ENCODE measurements at places on chromosomes 13 and 19.

GRCh38 chr19:29664753-29665214 lies 477 bp upstream of the PLEKHF1 start:
- DNase-seq = no peak

DNA sequence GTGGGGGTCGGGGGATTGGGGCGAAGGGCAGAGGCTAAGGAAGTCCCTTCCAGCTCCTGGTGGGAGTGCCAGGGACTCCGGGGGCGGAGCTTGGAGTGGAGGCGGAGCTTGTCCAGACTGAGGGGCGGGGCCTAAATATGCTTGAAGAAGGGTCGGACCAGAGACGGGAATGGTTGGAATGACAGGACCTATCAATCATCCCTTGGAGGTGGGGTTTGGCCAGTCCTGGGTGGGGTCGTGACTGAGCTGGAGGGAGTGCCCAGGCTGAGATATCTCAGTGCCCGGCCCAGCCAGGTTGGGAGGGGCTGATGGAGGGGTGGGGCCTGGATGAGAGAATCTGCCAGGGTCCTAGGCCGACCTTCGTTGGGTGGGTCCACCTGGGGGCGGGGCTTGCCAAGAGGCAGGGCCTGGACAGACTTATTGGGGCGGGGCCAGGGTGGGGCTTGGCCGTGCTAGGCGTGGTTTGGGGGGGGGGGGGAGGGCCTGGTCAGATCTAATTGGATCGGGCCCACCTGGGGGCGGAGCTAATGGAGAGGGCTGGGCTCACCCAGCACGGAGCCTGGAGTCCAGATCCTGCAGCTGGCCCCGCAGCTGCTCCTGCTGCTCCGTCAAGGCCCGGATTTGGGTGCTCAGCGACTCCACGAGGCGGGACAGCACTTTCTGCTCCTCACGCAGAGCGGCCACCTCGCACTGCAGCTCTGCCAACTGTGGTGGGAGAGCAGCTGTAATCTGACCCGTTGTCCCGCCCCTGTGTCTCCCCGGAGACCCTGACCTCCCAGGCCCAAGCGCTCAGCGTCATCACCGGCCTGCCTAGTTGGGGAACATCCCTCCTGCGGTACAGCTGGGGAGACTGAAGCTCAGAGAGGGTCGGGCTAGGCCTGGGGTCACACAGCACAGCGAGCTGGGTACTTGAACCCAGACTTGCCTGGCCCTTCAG lies 2.6 kb upstream of the WIZ start:
- DNase-seq = no peak

- peak; percentile 38 for DNase-seq
These were observed 6.4 kb upstream of the DMWD start for GRCh38 chr19:45798995-45799517.

DNA sequence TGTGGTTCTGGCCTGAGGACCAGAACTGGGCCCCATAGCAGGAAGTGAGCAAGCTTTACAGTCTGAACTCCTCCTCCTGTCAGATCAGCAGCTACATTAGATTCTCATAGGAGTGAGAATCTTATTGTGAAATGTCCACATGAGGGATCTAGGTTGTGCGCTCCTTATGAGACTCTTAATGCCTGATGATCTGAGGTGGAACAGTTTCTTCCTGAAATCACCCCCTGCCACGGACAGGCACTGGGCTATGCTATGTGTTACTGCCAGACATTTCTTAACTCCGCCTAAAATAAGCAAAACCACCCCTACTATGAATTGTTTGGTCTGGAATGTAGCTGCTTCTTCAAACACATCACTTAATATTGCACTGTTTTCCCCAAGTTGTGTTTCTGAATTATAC lies 4.6 kb downstream of the FBXL3 start:
- no peak for DNase-seq

DNA sequence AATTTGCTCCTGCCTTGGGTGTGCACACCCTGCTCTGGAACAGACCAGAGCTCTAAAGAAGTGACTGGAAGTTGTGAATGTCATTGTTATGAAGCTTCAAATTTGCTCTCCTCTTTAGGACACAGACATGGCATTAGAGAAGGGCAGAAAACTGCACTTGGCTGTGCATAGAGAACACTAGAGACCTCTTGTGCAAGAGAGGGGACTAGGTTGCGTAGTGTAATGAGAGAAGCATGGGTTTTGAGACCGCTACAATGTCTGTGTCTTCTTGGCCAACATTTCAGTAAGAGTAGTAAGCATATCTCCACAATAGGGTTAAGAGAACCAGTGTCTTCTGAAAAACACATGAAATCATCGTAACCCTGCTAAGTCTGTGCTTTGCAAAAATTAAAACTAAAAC lies 423.3 kb downstream of the SPRY2 start:
- DNase-seq = no peak

DNA sequence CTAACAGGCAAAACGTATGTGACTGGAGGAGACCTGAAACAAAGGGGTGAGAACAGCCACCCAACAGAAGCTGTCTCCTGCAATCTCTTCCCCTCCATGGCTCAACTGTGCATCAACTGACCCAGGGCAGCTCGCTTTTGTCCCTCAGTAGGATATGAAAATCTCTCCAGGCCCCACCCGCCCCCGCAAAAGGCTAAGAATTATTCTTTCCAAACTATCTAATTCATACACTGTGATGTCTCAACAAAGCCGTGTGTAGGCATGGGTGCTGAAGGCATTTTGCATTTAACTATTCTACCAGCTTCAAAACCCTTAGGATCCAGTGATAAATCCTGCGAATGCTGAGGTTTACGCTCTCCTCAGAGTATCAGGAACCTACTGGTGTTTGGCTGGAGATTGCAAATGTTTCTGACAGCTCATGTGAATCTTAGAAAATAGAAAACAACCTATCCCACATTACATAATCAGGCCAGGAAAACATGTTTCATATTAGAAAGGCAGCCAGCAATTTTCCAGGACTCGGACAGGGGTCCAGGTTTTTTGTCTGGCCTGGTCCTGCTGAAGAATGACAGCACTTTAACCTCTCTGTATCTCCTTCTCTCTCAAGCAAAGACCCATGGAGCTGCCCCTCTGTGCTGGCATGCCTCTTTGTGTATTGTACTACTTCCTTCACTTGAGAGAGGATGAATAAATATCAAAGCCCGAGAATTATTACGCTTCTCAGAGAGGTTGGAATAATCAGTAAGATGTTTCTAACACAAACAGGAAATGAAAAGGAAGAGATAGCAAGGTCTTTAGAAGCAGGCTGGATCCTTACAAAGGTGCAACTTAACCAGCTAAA lies 17.3 kb downstream of the DHRS12 start:
- DNase-seq = no peak

GRCh38 chr13:104691767-104692467 lies 1625.7 kb upstream of the SLC10A2 start:
- DNase-seq = no peak

DNA sequence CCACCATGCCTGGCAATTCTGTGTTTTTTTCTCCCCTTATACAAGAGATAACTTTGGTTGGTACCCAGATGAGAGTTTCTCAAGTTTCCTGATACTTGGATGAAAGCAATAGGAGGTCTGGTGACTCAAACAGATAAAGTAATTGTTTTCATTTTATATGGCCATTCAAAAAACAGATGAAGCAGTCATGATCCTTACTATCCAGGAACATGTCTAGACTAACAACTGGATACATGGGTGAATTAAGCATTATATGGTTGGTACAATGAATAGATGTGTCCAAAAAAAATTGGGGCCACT lies 8.5 kb downstream of the ZNF430 start:
- DNase-seq = no peak

DNA sequence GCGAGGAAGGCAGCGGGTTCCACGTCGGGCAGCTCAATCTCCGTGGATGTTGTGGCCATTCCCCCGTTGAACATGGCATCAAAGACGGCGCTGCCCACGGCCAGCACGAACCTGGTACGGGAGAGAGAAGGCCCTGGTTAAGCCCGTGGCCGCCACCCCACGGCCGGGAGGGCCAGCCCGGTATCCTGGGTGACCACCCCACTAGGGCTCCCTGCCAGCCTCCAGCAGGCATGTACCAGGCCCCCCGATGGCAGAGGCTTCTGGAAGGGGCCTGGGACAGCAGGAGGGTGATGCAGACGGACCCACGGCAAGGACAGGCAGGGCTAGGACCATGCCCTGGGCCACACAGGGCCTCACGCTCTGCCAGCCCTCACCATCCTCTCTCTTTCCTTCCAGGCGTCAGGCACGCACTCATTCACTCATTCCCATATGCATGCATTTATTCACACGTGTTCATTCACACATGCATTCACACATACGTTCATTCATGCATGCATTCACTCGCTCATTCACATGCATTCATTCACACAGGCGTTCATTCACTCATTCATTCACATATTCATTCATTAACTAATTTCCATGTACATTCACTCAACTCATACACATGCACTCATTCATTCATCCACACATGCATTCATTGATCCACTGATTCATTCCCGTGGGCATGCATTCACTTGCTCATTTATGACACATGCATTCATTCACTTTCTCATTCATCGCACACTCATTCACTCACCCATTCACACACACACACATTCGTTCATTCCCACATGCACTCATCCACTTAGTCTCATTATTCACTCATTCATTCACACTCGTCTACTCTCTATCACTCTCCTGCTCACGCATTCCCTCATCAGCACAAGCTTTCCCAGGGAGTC lies 17.9 kb downstream of the BTBD2 start:
- DNase-seq = no peak

DNA sequence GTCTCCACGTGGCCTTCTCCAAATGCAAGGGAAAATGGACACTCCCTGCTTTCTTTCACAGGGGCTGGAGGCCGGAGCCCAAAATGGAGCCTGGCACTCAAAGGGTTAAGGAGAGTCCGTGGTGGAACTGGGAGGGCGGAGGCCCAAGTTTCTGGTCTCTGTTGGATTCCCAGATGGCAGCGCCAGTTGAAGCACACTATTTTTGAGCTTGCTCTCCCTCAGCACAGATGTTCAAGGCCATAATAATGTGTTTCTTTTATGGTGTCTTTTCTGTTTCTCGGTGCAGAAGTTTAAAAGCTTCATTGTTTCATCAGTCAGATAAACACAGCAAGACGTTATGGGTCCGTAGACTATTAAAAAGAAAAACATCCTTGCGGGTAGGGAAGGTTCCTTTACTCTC lies 67.6 kb downstream of the TNFRSF19 start:
- DNase-seq = no peak

DNA sequence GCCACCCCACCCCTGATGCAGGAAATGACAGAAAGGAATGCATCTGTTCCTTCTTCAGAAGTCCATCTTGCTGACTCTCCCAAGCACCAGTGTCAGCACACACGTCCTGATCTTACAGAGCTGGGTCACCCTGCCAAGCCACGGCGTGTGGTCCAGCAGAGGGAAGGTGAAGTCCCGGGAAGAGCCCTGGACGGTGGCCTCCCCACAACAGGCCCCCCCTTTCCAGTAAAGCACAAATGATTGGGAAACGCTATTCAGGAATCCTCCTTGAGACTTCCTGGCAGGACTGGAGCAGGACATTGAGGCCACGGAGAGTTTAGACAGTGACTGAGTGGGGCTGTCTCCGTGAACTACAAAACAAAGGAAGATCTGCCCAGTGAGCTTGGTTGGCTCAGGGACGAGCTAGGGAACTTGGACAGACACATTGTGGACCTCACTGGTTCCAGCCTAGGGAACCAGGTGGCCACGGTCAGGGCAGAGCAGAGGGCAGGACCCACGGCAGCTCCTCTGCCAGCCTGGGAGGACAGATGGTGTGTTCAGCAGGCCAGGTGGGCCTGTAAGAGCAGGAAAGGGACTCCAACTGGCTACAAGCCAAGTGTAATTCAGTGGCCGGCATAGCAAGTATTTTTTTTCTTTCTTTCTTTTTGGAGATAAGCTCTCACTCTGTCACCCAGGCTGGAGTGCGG lies 41.7 kb downstream of the ELL start:
- no peak for DNase-seq

DNA sequence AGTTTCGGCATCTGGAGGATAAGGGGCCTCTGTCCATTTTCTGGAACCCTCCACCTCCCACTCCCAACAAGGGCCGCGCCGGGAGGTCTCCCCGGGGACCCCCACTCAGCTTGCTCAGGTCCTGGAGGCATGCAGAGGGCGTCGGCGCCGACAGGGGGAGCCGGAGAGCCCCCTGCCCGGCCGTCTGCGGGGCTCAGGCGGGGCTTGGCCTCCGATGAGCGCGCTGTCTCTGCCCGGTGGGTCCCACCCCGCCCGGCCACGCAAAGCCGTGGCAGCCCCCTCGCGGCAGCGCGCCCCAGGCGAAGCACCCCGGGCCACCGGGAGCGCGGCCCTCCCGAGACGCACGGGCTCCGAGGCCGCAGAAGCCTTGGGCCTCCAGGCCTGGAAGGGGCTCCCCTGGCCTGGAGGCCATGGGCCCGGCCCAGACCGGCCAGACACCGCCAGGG lies 149.7 kb upstream of the ZNF536 start:
- DNase-seq = no peak

- DNase-seq = no peak
These were observed 52.2 kb downstream of the IRS2 start for GRCh38 chr13:109734002-109734785.

GRCh38 chr19:10962863-10963262 lies 2.0 kb downstream of the SMARCA4 start:
- DNase-seq = no peak

DNA sequence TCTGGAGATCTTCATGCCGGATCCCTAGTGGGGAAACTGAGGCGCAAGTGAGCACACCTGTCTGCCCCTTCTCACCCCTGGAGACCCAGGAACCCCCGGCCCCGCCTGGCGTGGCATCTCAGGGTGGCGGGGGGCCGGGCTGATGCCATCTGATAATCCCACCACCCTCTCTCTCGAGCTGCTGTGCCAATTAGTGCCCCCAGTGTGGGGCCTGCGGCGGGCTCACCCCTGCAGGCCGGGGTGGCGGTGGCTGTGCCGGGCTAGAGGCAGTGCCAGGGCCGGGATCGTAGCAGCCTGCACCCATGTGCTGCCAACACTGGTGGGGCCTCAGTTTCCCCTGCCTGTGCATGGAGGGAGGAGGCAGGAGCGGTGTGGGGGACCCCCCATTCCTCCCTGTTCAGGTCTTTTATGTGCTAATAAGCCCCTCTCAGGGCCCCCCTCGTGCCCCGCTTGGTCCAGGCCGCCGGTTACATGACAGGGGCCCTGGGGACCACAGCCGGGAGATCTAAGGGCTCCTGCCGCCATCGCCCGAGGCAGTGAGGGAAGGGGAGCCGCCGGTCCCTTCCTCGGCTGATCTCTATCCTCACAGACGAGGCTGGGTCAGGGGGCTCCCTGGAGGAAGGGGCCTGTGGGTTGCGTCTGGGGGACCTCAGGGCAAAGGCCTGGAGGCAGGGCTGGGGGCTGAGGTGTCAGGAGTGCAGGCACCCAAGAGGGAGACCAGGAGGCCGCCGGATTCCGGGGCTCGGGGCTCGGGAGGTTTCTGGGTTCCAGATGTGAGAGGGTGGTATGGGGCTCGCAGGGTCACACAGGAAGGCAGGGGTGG lies 8.3 kb downstream of the EFNA2 start:
- no peak for DNase-seq

- DNase-seq = no peak
These were observed 6.0 kb upstream of the EML2 start for GRCh38 chr19:45645068-45645630.

- no peak for DNase-seq
These were observed 135.3 kb downstream of the RFC3 start for GRCh38 chr13:33953203-33953602.
